Diencephalon (tissue), 1 donor: ENCODE measurements at places on chromosomes 5 and 9. TPM values are rescaled to one million over a fixed set of nuclear protein-coding genes. Genes with fewer than 3 reads are reported as not detected.

PCDHB16 gene
- total RNA-seq, result 5.8 TPM

IL5 gene
- total RNA-seq, result not detected

MIGA2 gene
- total RNA-seq, result 23.8 TPM

HTR1A gene
- 5.5 TPM for total RNA-seq

PCDHA6 gene
- 26.3 TPM for total RNA-seq

RASGRF2 gene
- total RNA-seq, result 13.4 TPM

CYLC2 gene
- total RNA-seq, result not detected

SPINK7 gene
- total RNA-seq, result not detected

SLC34A1 gene
- total RNA-seq, result not detected

PCDHB8 gene
- 8.1 TPM for total RNA-seq

SURF1 gene
- 17.8 TPM for total RNA-seq

ZNF618 gene
- 10.1 TPM for total RNA-seq

SLC25A2 gene
- total RNA-seq, result 0.23 TPM

OTP gene
- 3.2 TPM for total RNA-seq

SLC26A2 gene
- total RNA-seq, result 15.9 TPM

GABRA6 gene
- 0.23 TPM for total RNA-seq

CCDC69 gene
- total RNA-seq, result 1.2 TPM

C7 gene
- total RNA-seq, result 3.9 TPM

ZBED3 gene
- 4.4 TPM for total RNA-seq

EPB41L4A gene
- 51.2 TPM for total RNA-seq

JAKMIP2 gene
- 55.6 TPM for total RNA-seq

DNAJC25 gene
- total RNA-seq, result 8.1 TPM

FOXD4L6 gene
- total RNA-seq, result 0.46 TPM

SPATA31A3 gene
- not detected for total RNA-seq

AK8 gene
- 3.5 TPM for total RNA-seq

IFNA2 gene
- not detected for total RNA-seq
